ENCODE measurements at places on chromosomes 4 and X.

DNA sequence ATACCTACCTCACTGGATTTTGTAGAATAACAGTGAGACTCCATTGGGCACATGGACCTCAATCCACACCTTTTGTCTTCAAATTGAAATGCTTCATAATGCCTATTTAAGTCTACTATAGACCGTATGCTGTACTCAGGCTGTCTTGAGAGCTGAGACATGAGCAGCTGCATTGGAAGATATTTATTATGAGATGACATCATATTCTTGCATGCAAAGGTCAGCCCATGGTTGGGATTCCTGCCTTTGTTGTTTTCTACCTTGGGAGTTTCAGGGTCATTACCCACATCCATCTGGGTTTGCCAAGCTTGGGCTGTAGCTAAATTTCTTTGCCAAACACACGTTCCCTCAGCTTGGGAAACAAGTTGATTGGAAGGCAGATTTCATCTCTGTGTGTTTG lies 33.2 kb upstream of the MAMLD1 start:
- DNase-seq, result no peak

DNA sequence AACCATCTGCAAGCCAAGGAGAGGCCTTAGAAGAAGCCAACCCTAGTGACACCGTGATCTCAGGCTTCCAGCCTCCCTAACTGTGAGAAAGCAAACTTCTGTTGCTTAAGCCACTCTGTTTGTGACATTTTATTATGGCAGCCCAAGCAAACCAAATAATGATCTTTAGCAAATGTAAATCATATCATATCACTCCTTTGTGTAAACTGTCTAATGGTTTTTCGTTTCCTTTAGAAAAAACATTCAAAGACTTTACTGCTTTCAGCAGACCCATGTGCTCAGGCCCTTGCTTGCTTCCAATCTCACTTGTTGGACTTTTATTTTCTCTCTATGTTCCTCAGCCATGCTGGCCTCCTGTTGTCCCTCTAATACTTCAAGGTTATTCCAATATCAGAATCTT lies 192.2 kb upstream of the HS3ST1 start:
- DNase-seq, result no peak

GRCh38 chr4:119284876-119285780 lies 36.8 kb downstream of the FABP2 start:
- DNase-seq, result no peak

GRCh38 chr4:28565396-28565795 lies 1704.8 kb downstream of the STIM2 start:
- DNase-seq, result no peak

DNA sequence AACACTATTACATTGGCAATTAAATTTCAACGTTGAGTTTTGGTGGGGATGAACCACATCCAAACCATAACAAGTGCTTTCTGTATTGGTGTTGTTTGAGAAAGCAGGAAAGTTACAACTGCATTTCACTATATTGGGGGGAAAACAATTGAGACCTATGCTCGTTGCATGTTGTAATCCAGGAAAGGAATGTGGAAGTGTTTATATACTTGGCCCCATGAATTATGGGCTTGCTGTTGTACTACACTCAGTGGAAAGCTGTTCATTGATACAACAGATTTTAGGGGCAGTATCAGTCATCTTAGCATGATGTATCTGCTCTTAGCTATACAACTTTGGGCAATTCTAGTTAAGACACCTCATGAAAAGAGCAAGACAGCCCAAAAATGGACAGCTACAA lies 52.4 kb downstream of the KLHL5 start:
- DNase-seq, result no peak

GRCh38 chr4:114005569-114006442 lies 26.4 kb upstream of the ARSJ start:
- no peak for DNase-seq

DNA sequence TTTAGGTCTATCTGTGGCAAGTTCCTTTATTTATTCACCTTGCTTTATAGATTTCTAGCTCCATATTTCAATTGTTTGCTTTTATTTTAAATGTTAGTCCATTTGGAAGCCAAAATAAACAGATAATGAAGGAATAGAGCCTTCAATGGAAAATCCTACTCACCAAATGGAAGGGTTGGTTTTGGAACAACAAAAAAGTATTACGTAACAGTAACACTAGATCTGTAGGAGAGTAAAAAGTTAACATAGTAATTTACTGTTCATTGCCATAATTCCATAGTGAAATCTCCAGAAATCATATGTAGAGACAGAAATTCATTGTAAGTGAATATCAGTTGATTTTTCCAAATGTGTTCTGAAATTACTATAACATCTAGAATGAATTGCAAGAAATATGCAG lies 34.6 kb downstream of the NWD2 start:
- no peak for DNase-seq

GRCh38 chr4:10079256-10079655 lies 37.3 kb downstream of the WDR1 start:
- DNase-seq, result no peak

DNA sequence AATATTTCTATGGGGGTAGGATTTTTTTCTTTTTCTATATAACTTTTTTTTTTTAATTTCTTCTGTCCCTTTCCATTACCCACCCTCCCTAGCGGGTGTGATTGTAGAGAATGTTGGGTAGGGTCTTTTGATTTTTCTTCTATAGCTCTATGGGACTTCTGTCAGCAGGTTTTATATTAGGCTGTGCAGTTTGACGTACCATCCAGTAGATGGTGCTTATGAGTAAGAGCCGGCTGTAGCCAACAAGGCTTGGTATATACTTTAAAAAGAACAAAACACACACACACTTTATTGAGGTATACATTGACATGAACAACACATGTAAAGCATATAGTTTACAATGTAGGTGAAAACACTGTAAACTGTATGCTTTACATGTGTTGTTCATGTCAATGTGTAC lies 247.9 kb upstream of the POF1B start:
- no peak for DNase-seq

GRCh38 chr4:104424475-104424941 lies 70.2 kb downstream of the CXXC4 start:
- DNase-seq, result no peak

- no peak for DNase-seq
These were observed 143.5 kb downstream of the SOWAHB start for GRCh38 chr4:76754439-76754838.

DNA sequence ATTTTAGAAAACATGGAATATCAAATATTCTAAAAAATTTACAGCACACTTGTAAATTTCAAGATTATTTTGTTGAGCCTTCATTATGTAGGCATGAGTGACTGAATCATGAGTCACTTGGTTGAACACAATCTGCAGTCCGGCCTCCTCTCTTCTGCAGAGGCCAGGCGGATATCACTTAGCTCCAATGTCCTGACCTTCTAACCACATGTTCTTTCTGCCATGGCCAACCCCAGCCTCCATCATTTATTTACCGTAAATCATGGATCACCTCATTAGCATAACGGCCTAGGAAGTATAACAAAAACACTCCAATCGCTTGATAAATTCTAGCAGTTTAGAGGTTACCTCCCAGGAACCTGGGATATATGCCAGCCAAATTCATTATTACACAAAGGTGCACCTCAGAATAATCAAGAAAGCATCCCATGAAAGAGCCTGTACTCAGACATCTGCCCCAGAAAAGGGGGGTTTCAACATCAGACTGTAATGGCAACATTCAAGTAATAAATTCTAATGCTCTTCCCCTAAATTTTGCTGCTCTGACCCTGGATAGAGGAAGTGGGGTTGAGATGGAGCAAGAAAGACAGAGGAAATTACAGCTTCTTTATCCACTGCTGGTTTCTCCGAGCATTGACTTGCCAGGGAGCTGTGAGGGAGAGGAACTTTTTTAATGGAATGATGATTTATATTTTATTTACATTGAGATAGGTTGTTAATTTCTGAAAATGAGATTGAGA lies 2153.6 kb upstream of the AGA start:
- no peak for DNase-seq

DNA sequence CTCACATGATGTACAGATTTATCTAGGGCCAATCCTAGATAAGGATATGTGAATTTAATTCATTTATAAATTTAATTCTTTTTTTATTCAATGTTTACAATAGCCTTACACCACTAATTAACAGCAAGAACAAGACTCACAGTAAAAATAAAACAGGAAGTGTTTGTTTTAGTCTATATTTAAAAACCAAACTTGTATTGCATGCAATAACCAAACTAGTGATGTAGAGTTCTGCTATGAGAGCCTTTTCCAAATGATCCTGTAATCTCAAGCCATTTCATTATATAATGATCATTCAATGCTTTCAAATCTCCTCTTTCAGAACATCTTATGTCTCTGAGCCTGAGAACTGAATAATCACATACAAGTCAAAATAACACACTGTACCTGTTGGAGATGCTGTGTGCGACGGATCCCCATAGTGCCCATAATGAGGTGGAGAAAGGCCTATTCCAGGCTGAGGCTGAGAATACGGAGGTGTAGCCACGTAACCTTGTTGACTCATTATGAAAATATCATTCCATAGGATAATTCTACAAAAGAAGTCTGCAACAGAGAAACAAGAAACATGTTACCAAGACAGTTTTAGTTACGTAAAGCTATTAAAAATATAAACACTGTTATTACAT lies 2.6 kb downstream of the SEC24D start:
- no peak for DNase-seq

GRCh38 chrX:130772776-130773143 lies 130.2 kb downstream of the ENOX2 start:
- DNase-seq, result no peak

GRCh38 chr4:147682755-147683154 lies 1.2 kb downstream of the PRMT9 start:
- DNase-seq, result no peak

GRCh38 chr4:48588230-48589097 lies 98.4 kb downstream of the ZAR1 start:
- no peak for DNase-seq

GRCh38 chrX:24498975-24499374 lies 33.9 kb downstream of the PDK3 start:
- DNase-seq, result no peak

- DNase-seq, result no peak
These were observed 74.9 kb downstream of the PRRG1 start for GRCh38 chrX:37424000-37424429.

GRCh38 chrX:13272426-13272825 lies 47.4 kb downstream of the ATXN3L start:
- DNase-seq, result no peak

- no peak for DNase-seq
These were observed 282.7 kb downstream of the PTTG2 start for GRCh38 chr4:38242822-38243387.

GRCh38 chr4:13455411-13455810 lies 28.7 kb downstream of the RAB28 start:
- DNase-seq, result no peak

GRCh38 chr4:121140716-121141460 lies 23.2 kb downstream of the TNIP3 start:
- DNase-seq, result no peak

- DNase-seq, result no peak
These were observed 25.9 kb downstream of the NOP14 start for GRCh38 chr4:2937146-2937857.

DNA sequence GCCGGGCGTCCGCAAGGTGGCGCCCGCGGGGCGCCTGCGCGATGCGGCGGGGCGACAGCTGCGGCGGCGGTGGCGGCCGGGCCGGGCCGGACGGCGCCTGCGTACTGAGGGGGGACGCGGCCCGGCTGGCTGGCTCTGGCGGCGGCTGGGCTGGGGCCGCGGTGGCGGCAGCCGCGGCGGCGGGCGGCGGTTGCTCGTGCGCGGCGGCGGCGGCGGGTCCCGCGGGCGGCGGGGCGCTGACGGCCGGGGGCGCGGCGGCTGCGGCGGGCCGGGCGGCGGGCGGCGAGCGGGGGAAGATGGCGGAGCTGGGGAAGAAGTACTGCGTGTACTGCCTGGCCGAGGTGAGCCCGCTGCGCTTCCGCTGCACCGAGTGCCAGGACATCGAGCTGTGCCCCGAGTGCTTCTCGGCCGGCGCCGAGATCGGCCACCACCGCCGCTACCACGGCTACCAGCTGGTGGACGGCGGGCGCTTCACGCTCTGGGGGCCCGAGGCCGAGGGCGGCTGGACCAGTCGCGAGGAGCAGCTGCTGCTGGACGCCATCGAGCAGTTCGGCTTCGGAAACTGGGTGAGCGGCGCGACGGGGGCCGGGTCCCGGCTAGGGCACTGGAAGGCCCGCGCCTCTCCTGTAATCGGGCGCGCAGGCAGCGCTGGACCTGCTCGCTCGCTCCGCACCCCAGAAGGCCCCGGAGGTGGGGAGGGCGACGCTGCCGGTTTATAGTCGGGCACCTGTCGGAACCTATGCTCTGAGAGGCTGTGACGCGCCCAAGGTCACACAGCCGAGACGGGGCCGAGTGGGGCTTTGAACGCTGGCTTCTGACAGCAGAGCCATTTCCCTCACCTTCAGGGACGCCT lies at the start of gene TADA2B:
TSS of gene TADA2B (plus strand) at position 89 of the 853 bp plus-strand sequence. CDS start at position 297, 208 bp downstream.
- DNase-seq, result peak; percentile 20

DNA sequence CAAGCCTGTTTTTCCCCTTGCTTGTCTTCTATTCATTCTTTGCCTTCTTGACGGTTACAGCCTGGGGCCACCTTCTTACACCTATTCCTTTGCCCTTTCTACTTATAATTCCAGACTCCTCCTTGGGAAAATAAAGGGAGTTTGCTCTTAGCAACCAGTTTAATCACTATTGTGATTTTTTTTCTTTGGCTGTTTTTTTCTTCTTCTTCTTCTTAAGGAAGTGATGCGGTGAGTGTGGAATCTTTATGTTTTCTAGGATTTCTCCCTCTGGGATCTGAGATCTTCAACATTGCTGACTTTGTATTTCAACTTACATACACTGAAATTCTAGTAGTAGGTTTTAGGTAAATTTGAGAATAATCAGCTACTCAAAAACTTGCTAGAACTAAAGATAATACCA lies 1.1 kb upstream of the KLHL13 start:
- DNase-seq, result no peak

- no peak for DNase-seq
These were observed 173.6 kb downstream of the RCHY1 start for GRCh38 chr4:75340561-75340960.

- no peak for DNase-seq
These were observed 98.5 kb upstream of the MAGEB16 start for GRCh38 chrX:35699642-35700041.

DNA sequence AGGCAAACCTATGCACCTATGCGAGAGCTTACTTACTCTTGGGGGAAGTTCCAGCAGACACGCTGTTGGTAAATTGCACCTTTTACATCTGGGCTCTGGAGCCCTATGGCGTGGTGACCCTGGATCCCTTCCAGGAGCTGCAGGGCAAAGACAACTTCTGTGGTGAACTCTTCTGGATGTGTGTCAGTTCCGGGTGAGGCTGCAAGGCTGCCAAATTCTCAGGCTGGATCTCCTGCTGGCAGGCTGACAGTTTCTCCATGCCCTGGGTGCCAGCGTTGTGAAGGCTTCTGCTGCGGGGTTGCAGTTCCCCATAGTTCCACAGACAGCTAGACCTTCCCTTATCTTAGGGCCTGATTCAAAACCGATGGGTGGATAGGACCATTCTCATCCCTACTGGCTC lies 37.9 kb downstream of the RAP2C start:
- no peak for DNase-seq

DNA sequence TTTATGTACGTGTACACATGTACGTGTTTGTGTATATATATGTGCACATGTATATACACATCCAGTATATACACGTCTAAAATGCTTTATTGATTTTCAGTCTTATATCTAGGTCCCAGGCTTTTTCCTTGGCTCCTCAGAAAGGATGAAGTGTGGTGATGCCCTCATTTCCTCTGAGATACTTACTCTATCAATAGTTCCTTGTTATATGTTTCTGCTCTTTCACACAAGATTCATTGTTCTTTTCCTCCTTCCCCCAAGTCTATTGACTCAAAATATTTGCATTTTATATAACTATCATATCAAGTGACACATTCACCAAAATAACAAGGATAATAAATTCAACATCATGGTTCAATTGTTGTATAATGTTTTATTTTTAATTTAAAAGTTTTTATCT lies 359.2 kb downstream of the EPHA5 start:
- DNase-seq, result no peak
